ENCODE measurements at places on chromosomes 13 and 19.

- DNase-seq = no peak
Measured at GRCh38 chr19:4081441-4082129, 14.9 kb upstream of the ZBTB7A start.

GRCh38 chr13:20192158-20192835, 441 bp downstream of the GJB2 start:
- no peak for DNase-seq

GRCh38 chr13:40787062-40787461, 2.3 kb upstream of the SLC25A15 start:
- no peak for DNase-seq

DNA sequence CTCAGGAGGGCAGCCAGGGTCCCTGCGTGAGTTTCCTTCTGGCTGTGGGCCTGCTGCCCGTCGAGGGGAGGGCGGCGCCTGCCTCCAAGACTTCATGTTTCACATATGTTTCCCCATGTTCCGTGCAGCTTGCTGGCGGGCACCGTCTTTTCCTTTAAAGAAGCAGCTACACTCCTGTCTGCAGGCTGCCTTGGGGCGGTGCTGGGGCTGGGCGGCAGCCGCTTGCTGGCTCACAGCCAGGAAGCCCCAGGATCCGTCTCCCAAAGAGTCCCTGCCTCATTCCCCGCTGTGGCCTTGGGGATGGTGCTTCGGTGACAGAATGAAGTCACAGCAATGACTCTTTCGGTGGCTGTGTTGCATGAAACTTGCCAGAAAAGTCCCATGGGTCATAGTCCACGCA, 24.9 kb downstream of the PIAS4 start:
- no peak for DNase-seq

DNA sequence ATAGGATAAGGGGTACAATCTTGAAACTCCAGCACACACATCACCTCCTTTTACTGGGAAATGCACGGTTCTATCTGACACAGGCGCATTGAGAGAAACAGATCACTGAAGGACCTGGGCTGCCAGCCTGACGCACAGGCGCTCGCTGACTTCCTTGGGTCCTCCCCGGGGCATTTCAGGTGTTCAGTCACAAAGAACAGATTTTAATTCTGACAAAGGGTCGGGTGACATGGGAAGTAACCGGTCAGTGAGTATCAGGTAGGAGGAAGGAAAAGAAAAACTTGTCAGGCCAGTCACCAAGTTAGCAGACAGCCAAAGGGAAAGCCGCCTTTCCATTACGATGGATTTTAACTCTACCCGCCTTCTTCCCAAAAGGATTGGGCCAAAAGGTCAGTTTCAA, 39.6 kb downstream of the INSR start:
- no peak for DNase-seq

- no peak for DNase-seq
Measured at GRCh38 chr13:21218351-21219035, 42.0 kb downstream of the MRPL57 start.

DNA sequence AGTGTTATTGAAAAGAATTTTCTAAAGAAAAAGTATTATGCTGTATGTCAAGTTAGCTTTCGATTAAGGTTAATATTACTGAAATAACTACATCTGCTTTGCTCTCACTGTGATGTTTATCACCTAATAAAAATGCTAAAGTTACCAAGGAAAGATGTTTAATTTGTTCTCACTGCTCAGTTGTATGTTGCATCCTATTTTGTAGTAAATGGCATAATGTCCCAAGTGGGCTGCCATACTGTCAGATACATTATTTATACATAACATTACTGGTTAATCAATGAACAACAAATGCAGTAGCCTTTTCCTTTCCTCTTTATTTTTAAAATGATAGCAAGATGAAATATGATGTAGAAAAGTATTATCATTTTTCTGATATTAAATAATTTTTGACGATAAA, 226.3 kb upstream of the DACH1 start:
- DNase-seq = no peak

DNA sequence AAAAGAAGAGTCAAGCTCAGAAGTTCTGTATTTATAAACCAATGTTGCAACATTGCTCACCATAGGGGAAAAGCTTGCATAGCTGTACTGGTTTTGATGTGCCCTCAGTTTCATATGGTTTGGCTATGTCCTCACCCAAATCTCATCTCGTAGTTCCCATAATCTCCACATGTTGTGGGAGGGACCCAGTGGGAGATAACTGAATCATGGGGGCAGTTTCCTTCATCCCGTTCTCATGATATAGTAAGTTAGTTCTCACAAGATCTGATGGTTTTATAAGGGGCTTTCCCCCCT, 73.9 kb downstream of the TNFRSF19 start:
- no peak for DNase-seq

- DNase-seq = no peak
Measured at GRCh38 chr13:78593652-78594455, 9.5 kb downstream of the POU4F1 start.

DNA sequence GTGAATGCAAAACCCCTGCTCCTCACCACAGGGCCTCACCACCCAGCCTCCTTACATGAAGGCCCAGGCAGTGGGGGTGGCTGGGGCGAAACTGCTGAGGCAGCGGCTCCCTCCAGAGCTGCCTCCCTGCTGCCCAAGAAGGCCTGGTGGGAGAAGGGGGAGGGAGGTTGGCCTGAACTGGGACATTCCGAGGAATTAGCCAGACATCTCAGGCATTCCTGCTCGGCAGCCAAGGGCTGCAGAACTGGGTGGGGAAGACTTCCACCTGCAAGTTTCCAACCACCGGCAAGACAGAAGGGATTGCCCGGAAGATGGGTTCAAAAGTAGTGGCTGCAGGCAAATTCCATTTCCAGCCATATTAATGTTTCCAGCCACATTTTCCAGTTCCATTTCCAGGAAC, 2.3 kb upstream of the PSPN start:
- DNase-seq = no peak

- no peak for DNase-seq
Measured at GRCh38 chr13:39038569-39039030, 344 bp downstream of the NHLRC3 start.

DNA sequence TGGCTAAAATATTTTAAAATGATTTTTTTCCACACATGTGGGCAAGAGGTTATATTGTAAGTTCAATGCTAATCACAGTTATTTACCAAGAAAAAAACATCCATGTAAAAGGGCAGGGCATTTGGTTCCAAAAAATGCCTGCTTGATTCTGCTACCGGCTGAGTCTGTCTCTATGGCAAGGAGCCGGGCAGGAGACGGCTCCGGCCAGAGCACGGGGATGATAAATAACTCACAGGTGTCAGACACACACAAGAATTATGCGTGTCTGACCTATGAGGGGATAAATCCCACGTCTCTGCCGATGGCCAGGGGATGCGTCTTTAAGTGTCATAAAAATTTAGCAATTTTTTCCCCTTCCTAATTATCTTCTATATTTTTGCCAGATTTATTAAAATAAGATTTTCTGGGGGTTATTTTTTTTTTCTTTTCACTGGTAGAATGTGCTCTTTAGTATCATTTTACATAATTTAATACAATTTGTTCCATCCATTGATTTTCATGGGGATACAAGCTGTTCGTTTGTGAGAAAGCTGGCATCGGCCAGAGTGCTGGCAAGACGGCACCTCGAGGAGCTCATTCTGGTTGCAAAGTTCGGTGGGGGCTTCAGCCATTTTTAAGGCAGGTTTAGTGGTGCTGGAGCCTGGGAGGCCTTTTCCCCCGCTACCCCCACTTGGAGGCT, 253.9 kb downstream of the ZNF536 start:
- no peak for DNase-seq

GRCh38 chr13:43597599-43597945, 189.2 kb downstream of the ENOX1 start:
- no peak for DNase-seq

DNA sequence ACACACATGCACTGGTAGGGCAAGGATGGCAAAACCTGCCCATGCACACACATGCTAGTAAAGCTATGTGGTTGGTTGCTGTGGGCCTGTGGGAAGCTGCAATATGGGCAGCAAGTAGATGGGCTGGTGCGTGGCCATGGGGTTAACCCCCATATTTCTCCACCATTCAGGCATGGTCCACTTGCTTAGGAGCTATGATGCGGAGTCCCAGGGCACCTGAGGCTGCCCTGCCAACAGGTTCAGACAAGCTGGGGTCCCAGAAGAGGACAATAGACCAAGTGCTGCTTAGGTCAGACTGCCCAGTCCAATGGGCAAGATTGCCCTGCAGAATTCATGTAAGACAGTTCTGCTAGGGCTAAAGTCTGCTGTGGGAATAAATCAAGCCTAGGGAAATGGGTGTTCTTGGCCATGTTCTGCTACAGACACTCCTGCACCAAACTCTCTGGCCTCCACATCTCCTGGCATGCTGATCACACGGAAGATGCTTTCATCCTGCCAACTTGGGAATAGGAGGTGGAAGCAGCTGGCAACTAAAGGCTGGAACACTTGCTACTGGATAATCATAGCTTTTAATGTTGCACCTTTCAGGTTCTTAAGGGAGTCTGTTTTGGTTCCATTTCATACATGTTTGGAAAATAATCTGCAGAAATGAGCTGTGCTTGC, 646.3 kb upstream of the SLITRK1 start:
- DNase-seq = no peak

DNA sequence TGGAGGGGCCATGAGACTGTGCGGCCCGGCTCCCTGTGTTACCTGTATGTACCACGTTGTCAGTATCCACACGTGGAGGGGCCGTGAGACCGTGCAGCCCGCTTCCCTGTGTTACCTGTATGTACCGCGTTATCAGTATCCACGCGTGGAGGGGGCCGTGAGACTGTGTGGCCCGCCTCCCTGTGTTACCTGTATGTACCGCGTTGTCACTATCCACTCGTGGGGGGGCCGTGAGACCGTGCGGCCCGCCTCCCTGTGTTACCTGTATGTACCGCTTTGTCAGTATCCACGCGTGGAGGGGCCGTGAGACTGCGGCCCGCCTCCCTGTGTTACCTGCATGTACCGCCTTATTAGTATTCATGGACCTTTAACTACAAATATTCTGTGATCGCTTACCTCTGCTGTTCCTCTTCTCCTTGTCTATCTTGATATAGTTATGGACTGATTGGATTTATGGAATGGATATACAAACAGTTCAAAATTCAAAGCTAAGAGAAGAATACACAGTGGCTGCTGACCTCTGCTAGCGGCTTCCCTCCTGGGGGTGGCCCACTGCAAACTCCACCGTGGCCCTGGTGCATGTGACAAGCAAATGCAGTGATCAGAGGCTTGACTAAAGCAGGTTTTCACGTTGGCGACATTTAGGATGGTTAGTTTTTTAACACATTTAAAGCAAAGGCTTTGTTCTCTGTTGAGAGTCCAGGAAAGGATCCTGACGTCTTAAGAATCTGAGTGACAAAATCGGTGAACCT, 38.7 kb downstream of the ATP11A start:
- no peak for DNase-seq

Data from activated T-cell treated with anti-CD3 and anti-CD28 coated beads for 4 hours (primary cell).